ENCODE measurements at places on chromosomes 12 and 14. TPM values are rescaled to one million over a fixed set of nuclear protein-coding genes. Genes with fewer than 3 reads are reported as not detected.

- no peak for DNase-seq
These were observed 65.8 kb downstream of the CCDC92 start for GRCh38 chr12:123906711-123907420.

DNA sequence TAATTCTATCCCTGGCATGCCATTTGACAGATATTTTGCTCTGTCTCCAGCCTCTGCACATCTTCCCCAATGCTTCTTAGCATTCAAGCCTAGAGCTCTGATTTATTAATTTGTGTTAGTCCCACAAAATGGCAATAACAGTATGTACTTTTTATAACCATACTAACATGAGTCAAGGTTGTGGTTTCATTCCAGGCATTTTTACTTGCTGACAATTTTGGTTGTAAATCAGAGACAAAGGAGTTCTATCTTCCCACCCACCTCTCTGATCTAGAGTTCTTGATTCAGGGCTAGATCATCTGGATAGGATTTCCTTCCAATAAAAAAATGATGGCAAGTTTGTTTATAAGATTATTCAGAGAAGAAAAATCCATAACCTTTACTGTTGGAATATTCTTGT, 18.5 kb upstream of the CISTR start:
- peak; percentile 98 for DNase-seq

DNA sequence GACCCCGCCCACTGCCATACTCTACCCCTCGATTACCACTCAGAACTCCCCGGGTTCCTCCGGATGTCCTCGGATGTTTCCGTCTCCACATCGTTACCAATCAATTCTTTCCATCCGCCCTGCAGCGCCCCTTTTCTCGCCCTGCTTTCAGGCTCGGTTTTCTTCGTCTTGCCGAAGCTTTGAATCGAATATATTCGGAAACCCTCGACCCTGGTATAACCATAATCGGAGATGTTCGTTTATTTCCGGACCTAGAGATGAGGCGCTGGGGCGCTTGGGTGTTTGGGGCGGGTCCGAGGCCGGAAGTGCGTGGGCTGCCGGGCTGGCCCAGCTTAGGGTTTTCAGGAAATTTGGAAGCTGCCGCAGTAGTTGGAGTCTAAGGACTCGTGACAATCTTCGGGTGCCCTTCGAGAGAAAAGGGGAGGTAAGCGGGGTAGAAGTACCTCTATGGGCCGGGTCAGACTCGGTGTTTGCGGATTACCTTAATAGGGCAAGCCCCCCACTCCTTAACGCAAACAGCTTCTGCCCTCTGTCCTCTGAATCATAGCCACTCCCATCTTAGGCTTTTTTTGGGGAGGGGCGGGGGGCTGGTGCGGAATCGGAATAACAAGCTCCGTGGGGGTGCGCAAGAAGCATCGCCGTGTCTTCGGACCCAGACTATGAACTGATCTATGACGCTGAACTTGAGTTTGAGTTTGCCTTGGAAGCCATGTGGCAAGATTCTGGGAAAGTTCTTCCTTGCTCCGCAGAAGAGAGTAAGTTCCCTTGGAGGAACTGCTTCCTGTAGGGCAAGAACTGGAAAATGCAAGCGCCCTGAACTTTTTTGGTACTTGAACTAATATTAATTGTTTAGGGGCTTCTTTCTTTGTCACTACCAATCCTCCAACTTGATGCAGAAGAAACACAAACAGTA, at the start of gene C14orf119:
Gene C14orf119, plus strand, starts transcription at position 310 of the 913 bp plus-strand sequence. CDS start 2,154 bp downstream, outside the sequence.
- DNase-seq: peak; percentile 100

DNA sequence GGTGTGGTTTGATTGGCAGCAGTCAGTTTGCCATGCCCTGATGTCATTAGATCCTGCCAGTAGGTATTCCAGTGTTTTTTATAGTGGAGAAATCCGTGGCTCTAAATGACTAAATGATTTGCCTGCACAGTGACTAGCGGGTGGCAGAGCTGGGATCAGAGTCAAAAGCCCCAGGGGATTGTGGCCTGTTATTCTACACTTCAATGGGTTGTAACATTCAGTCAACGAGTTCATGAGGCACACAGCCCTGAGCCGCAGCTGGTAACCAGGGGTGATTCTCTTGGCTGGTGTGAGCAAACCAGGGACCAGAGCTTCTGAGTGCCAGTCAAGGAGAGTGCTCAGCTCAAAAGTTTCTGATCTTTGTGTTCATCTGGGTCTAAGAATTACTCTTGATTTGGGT, 1.8 kb downstream of the MYH6 start:
- peak; percentile 2 for DNase-seq

- DNase-seq: peak; percentile 12
These were observed 13.3 kb upstream of the ANAPC5 start for GRCh38 chr12:121365416-121366062.

DNA sequence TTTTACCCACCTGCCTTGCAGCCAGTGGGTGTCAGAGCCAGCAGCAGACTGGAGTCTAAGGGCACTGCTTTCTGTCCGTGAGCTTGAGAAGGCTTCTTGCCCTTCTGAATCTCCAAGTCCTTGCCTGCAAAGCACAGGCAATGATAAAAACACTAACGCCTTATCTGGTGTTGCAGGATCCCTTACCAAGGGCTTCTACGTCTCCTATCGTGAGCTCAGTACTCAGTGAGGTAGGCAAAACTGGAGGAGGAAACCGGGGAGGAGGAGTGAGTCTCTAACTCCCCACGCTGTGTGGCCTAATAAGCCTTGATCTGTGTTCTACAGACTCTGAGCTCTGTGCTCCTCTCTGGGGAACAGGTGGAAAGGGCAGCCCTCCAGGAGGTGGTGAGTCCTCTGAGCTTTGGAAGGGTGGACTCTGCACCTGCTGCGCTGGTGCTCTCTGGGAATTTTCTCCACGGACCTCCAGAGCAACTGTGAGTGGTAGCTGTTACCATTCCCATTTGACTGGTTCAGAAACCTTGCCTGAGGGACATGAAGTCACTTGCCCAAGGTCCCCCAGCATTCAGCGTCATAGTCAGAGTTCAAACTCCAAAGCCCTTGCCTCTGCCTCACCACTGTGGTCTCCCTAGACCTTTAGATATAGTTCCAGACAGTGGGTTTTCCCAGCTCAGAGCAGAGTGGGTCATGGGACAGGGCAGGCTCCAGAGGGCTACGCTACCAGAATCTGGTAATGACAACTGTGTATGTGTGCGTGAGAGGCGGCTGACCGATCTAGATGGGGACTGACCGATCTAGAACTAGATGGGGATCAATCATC, 7.0 kb upstream of the MARK3 start:
- DNase-seq: no peak

- no peak for DNase-seq
These were observed 6.5 kb upstream of the CDK2AP1 start for GRCh38 chr12:123278101-123278627.

GRCh38 chr12:106213662-106214061, 34.2 kb downstream of the CKAP4 start:
- no peak for DNase-seq

DNA sequence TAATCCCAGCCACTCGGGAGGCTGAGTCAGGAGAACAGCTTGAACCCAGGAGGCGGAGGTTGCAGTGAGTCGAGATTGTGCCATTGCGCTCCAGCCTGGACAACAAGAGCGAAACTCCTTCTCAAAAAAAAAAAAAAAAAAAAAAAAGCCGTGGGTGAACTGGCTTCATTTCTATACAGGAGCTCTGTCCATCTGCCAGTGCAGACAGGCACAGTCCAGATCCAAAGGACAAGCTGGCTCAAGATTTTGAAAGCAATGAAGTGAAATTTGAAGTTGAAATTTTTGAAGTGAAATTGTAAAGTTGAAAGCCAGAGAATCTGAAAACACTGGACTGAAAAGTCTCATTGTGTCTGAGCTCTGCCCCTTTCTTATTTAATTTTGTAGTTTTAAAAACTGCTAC, 134.7 kb downstream of the CALM1 start:
- DNase-seq: no peak

DNA sequence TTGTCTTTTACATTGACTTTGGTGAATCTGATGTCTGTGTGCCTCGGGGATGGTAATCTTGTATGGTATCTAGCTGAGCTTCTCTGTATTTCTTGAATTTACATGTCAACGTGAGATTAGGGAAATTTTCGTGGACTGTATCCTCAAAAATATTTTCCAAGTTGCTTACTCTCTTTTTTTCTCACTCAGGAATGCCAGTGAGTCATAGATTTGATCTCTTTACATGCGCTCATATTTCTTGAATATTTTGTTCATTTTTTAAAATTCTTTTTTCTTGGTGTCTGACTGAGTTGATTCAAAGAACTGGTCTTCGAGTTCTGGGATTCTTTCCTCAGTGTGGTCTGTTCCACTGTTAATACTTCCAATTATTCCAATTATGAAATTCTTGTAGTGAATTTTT, 207.7 kb downstream of the RAD51B start:
- DNase-seq: peak; percentile 62

- DNase-seq: no peak
These were observed 44.3 kb downstream of the TMTC2 start for GRCh38 chr12:82730953-82731459.

DNA sequence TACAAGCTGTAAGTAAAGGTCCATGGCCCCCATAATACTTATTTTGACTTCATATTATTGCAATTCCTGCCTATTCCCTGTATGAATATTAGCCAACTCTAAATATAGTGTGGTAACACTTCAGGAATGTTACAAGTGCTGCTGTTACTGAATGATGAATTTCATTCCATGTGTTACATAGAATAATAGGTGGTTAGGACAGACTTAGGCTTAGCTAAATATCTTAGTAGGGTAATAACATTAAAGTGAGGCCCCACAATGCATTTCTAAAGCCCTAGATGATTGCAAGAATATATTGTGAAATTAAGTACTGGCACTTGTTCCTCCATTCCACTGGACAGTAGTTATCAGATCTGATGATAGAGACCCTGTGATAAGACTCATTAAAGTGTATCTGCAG, 182.7 kb downstream of the PCNX1 start:
- peak; percentile 43 for DNase-seq

DNA sequence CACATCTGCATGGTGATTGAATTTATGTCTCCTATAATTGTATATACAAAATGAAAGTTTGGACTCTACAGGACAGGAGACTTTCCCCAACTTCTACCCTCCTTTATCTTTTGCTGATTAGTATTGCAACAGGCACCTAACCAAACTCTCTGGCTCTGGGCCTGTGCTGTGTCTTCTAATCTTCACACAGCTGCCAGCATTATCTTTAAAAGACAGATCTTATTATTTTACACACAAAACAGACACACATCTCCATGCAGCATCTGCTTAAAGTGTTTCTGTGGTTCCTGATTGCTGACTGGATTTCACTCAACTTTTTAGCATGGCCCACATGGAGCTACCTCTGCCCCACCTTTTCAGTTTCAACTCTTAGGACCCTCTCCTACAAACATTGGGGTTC, 154.9 kb upstream of the PELI2 start:
- no peak for DNase-seq

DNA sequence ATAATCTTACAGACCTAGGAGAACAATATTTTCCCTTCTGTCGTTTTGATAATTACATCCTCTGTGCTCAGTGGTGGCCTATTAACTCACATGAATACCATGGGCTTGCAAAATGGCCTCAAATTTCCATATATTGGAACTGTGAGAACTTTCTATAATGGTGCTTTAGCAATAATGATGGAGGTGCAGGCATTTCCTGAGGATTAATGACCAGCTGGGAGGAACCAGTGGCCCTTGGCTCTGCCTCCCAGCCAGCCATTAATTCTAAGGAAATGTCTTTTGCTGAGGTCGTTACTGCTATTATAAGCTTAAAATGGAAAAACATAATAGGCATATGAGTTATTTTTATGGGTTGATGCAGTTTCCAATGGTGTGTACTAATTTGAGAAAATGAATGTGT, 33.6 kb downstream of the HMGA2 start:
- no peak for DNase-seq

DNA sequence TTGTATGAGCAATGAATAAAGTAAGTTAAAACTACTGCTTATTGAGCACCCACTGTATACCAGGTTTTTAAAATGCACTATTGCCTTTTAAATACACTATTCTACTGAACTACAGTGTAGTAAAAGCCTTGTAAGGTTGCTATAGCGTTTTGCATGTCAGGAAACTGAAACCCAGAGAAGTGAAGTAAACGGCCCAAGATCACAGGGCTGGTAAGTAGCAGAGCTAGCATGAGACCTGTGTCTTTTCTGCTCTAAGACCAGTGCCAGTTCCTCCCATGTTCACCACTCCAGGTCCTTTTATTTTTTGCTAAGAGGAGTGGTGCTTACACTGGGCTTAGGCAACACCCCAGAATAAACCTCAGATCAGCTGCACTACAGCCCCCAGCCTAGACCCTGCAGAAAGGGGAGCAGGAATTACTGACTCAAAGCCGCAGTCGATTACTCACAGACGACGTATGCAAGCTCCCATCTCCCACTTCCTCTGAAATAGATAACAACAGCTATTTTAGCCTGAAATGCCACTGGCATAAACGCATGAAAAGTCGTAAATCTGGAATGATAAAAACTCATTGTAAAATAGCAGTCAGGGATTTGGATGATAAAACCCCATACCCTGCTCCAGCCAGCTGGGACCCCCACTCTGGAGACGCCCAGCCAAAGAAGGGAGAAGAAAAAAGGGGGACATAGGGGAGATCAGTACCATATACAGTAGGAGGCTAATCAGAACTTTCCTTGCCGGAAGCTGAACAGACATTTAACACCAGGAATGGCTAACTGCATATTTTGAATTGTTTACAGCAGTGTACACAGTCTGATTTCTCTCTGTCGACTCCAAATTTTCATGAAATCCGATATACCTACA, 108.3 kb downstream of the NUAK1 start:
- peak; percentile 88 for DNase-seq

GRCh38 chr14:63752449-63753169, 24.7 kb upstream of the SGPP1 start:
- peak; percentile 92 for DNase-seq

DNA sequence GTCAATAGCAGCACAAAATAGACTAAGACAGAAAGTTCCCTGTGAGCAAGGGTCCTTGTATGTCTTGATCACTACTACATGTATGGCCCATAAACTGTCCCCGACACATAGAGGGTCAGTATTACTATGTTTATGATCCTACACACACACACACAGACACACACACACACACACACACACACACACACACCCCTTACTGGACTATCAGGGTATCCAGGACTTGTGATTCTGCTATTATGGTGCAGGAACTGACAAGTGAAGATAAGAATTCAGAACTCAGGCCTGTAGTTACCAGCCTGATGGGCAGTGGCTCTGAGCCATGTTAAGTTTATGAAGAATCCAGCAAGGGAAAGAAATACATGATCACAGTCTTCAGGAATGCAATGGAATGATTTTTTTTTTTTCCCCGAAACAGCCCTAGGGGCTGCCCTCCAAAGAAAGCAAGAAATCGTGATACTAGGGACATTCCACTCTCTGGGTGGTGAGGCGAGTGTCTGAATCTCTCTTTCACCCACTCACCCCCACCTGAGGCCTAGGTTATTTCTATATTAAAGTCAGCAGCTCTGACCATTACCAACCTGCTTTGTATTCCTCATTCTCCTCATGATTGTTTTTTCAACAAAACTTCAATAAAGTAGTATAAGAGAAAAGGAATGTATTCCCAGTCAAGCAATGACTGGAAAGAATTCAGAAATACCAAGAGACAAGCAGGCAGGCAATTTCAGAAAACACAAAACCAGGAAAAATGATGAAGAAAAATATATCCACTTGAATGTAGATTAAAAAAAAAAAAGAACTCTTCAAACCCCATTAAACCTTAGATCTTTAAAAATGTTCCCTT, 105.8 kb downstream of the AVPR1A start:
- DNase-seq: peak; percentile 36

- peak; percentile 81 for DNase-seq
These were observed 69.2 kb downstream of the RASSF3 start for GRCh38 chr12:64679487-64680001.

GRCh38 chr12:94862421-94862820, 141.1 kb downstream of the NDUFA12 start:
- no peak for DNase-seq

KIF5A gene
- total RNA-seq: not detected

EPYC gene
- total RNA-seq: not detected

RNASE9 gene
- total RNA-seq: not detected

MYH6 gene
- not detected for total RNA-seq

HCAR2 gene
- total RNA-seq: not detected

MGST1 gene
- 78.8 TPM for total RNA-seq
